ENCODE measurements at places on chromosomes 12 and 14.

DNA sequence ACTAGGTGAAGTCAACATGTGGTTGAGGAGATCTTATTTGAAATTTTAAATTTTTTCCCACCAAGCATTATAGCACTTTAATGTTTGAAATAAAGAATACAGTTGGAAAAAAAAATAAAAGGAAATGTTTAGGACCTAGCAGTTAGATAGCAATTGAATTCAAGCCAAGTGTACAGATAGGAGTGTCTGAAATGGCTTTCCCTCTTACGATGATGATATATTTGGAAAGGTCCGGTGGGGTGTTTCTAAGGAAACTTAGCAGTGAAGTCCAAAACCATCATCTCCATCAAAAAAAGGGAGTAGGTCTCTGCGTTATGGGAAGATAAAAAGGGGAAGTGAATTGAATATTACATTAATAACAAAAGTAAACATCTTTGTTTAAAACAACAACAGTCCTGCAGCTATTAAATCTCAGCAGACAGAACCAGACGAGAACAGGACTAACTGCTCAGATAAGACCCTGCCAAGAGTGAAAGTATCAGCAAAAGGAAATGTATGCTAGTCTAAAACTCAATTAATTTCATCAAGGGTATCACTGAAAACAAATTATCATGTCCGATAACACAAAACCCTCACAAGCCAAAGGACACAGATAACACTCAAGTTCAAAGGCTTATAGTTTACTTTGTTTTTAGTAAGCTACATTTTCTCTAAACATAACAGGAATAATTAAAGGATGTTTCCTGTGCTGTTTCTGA lies 242.0 kb downstream of the BMP4 start:
- no peak for DNase-seq

DNA sequence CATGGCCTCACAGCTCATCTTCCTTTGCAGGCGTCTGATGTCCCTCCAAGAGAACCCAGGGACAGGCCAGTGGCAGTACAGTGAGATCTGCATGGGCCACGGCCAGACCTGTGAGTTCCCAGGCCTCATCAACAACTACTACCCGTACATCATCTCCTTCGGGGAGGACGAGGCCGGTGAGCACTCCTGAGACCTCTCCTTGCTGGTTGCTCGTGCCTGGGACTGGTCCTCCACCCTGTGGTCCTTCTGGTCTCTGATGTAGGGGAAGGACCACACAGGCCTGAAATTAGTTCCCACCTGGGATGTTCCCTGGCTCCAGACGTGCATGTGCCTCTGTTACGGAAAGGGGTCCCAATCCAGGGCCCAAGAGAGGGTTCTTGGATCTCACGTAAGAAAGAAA lies 17.9 kb downstream of the HHIPL1 start:
- DNase-seq, result no peak

- DNase-seq, result no peak
Measured at GRCh38 chr12:115402443-115403180, 718.6 kb upstream of the TBX3 start.

GRCh38 chr14:51189600-51190376 lies 50.3 kb upstream of the TMX1 start:
- no peak for DNase-seq

DNA sequence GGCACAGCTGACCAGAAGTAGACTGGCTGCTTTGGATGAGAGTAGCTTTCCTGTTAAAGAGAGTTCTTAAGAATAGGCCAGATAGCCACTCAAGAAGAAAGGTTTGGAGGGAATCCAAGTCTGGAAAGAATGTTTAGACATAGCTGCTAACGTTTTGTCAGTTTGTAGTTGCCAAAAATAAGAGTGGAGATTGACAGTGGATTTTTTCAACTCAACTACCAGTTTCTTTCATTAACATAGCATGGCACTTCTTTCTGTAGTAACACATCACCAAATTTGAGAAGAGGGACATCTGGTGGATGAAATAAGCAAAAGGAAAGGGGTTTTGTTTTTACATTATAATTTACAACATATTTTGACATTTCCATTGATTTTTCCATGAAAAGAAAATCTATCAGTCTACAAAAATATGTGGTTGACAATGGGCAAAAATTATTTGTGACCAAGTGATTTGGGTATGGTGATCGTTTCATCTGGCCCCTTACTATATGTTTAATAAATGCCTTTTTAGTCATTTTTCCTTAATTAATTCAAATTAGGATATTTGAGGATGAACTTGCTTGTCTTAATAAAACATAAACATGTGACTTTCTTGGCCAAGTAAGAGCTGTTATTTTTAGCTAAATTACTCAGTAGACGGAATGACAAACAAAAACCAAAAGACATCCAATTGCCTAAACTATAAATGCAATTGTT lies 71.1 kb downstream of the PTPRR start:
- DNase-seq, result no peak

DNA sequence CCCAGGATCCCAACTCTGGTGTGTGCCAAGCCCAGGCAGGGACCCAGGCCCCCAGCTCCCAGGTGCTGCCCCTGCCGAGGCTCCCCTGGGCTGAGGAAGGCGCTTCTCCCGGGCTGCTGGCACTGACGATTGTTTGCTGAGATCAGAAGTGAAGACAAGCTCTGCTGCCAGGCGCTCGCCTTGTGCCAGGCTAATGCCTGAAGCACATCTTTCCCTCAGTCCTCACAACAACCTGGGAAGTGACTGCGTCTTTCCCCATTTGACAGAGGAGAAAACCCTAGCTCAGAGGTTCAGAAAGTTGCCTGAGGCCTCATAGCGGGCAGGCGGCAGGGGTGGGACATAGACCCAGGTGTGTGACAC lies 36.8 kb downstream of the ANKRD9 start:
- no peak for DNase-seq

GRCh38 chr12:13534645-13535398 lies 338.3 kb downstream of the EMP1 start:
- peak; percentile 48 for DNase-seq

GRCh38 chr12:122946690-122947341 lies 19.4 kb downstream of the ABCB9 start:
- DNase-seq, result peak; percentile 98

DNA sequence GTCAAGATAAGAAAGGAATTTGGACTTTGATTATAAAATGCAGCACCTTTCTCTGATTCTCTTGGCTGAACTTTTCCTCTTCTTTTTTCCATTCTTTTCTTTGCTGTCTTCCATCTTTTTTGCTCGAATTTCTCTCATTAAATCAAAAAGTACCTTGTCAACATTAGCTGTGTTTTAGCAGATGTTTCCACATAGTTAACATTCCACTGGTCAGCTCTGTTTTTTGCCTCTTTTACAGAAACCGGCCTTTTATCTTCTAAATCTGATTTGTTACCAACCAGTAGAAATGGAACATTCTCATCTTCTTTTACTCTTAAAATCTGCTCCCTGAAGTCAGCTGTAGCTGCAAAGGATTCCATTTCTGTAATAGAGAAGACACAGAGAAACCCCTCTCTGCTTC lies 71.1 kb upstream of the SYT1 start:
- DNase-seq, result no peak

All from AG08396 (cell line).